ENCODE measurements at places on chromosomes 1 and 21.

DNA sequence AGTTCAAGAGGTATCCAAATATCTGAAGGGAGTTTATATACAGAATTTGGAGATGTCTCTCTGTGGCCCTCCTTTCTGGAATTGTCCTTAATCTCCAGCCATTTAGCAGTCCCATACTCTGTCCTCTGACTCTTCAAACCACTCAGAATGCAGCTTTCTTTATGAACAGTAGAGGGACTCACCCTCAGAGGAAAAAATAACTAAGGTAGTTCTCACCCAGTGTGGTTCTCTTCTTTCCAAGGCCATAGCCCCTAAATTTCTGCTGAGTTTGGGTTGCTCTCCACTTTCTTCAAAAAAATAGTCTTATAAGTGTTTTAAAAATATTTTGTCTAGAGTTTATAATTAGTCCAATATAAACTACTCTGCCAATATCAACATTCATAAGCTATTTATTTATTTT lies 369.7 kb downstream of the MATN1 start:
- DNase-seq: no peak

DNA sequence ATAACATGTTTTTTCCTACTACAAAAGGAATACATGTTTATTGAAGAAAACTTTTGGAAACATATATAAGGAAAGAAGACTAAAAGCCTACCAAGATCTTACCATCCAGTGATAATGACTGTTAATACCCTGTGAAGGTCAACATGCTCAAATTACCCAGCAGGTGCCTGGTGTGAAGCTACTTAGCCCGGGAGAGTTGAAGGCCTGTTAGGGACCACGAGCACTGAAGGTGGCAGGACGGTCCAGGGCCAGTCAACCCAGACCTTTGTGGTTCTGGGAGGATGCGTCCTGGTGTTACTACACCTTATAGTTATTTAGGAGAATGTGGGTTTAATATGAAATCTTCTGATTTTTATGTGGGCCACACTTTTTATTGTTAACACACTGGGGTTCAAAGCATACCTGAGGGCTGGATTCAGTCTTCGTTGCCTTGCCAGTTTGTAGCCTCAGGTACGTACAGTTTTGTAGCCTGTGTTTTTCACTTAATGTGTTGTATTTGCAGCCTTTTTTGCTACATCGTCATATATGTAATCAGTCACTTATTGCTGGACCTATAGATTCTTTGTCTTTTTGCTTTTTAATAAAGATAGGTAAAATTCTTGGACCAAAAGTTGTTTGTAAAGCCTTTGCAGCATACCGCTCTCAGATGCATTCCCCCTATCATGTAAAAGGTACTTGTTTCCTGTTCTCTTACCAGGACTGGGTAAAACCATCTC lies 9.8 kb downstream of the ITSN1 start:
- DNase-seq: no peak

DNA sequence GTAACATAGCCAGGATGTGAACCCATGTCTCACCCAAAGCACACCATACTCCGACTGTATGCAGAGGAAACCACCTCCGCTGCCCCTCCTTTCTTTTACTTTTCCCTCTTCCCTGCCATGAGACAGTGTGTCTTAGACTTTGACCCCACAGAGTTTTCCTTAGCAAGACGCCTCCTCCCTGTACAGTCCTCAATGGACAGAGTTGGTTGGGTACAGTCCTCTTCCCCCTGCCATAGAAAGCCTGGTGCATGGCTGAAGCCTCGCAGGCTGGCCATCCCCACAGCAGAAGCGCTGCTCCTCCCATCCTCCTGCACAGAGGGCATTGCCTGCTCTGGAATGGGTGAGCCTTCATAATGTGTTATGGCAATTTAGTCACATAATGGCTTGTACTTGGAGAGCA lies 127.9 kb downstream of the PLPP3 start:
- no peak for DNase-seq

DNA sequence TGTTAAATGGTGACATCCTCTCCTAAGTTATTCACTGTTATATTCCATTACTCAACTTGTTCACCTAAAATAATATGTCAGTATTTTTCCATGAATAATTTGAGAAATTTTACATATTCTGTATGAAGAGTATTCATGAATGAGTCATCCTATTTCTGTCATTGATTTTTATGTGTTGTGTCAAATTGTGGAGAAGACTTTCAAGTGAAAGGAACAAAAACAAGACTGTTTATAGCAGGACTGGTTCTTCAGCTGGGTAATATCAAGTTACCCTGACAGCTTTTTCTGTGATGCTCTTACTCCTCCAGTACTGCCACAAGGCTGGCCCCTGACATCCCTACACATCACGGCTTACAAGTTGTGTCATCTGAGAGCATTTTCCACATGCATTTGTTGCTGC lies 847.7 kb downstream of the NCAM2 start:
- DNase-seq: no peak

- DNase-seq: no peak
These were observed 7.3 kb upstream of the PMVK start for GRCh38 chr1:154943649-154944400.

DNA sequence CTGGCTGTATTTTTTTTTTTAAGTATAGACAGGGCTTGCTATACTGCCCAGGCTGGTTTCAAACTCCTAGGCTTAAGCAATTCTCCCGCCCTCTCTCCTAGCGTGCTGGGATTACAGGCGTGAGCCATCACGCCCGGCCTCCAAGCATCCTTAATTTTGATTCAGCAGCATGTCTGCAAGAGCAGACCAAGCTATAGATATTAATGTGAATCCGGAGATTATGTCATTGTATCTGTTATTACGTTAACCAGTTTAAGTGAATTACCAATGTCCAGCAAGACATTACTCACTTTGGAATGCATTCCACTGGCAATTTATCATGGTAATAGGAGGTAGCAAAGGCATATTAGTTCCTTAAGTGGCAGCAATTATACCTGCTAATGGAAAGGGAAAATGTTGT lies 179.7 kb downstream of the CHRM3 start:
- no peak for DNase-seq

GRCh38 chr1:226634166-226634588 lies 85.6 kb downstream of the STUM start:
- peak; percentile 88 for DNase-seq

- peak; percentile 96 for DNase-seq
These were observed 3.1 kb downstream of the ADAMTSL4 start for GRCh38 chr1:150552128-150552910.

DNA sequence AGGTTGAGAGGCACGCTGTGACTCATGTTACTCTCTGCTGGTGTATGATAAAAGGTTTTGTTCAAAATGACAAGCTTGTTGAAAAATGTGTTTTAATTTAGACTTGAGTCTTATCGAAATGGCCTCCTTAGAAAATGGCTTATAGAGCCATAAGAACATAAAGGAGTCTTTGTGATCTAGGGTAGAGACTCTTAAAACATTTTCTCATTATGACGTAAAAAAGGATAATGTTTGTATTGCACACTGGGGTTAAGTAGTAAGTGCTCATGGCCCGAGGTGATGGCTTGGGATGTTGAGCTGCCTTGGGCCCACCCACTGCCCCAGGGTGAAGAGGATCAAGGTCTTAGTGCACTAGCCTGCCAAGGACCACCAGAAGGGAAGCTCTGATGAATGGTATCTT lies 117.4 kb downstream of the DISC1 start:
- no peak for DNase-seq

- DNase-seq: no peak
These were observed 940 bp upstream of the PRKCZ start for GRCh38 chr1:2049225-2049717.

DNA sequence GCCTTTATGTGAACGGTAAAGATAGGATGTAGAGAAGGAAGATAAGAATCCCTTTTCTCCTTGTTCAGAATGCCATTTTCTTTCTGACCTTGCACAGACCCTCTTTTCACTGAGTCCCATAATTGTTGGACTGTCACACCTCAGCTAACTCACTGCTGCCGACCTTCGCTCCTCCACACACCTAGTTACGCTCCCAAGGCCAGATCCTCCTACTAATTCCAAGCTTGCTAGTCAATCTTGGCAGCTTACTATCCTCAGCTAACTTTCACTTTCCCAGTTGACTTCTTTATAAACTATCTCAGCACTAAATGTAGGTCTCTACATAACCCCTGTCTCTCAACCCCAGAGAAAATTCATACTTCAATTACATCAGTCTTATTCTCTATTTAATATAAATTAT lies 471.8 kb upstream of the PRMT6 start:
- DNase-seq: no peak

GRCh38 chr1:17768651-17769241 lies 13.6 kb downstream of the ACTL8 start:
- DNase-seq: peak; percentile 61

GRCh38 chr1:163382395-163382794 lies 60.6 kb downstream of the NUF2 start:
- no peak for DNase-seq

DNA sequence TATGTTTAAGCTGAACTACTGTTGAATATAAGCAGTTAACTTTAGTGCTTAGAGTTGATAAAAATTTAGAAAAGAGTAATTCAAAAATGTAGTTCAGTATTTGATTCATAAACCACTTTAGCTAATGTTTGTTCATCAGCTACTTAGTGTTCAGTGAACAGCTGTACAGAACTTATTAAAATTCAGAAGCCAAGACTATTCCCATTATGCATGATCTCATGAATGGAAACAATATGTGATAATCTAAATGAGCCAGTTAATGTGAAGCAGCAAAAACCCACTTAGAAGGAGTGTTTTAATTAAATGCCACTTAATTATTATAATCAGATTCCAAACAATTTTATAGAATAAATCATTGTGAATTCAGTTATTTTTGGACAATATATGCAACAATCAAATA lies 92.9 kb upstream of the NEGR1 start:
- no peak for DNase-seq

GRCh38 chr1:112257043-112257835 lies 138.8 kb upstream of the CTTNBP2NL start:
- DNase-seq: no peak

Data from tibial artery (tissue), 4 donors.